ENCODE measurements at places on chromosomes 5 and 9.
A peak's percentile ranks its signal among the peaks of the same experiment; 100 is the strongest.

DNA sequence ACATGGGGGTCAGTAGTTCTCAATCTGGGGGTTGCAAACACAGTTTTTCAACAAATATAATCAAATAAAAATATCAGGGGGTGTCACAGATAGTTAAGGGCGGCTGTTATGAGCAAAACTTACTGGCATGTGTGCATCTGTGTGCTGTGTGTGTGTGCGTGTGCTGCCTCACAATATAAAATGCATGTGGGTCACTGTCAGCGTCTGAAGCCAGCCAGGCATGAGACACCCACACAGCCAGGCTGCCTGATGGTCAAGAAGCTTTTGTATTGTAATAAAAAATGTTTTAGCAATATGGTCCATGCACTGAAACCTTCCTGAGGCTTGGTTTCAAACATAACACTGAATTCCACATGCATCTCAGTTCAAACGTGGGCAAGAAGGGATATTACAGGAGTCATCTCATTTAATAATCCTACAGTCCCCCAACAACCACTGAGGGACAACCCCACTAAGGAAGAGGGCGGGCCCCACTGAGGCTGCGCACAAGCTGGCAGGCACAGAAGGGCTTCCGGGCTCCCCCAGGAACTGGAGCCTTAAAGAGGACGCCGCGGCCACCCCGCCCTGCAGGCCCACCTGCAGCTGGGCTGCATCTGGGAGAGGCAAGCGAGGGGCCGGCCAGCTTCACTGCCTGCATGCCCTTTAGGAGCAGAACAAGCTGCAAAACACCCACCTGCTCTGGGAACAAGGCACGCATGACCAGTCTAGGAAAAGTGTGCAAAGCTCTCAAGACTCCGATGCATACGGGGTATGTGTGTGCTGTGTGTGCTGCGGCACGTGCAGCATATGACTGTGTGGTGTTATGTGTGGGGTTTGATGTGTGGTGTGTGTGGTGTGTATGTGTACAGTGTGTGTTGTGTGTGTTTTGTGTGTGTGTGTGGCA, 14.1 kb downstream of the SEMA4D start:
- peak; percentile 77 for DNase-seq

DNA sequence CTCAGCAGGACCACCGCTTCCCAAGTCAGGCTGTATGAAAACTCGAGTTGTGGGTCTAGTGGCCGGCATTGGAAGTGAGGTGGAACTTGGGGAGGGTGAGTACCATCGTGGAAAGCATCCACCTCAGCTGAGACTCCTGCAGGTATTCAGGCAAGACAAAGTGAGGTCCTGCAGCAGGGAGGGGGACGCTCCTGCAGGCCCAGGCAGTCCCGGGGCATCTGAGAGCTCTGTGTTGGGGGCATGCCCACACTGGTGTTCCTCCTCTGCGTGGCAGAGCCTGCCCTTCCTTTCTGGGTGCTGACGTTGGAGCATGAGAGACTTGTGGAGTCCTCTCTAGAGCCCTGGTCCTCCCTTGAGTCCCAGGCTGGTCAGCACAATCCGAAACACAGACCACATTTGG, 187.7 kb downstream of the CACNA1B start:
- no peak for DNase-seq

DNA sequence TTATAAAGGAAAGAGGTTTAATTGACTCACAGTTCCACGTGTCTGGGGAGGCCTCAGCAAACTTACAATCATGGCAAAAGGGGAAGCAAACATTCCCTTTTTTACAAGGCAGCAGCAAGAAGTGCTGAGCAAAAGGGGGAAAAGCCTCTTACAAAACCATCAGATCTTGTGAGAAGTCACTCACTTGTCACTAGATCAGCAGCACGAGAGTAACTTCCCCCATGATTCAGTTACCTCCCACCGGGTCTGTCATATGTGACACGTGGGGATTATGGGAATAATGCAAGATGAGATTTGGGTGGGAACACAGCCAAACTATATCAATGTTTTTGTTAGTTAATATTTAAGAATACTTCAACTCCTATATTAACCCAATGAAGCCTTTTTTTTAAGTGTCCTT, 275.2 kb upstream of the CDH9 start:
- DNase-seq = no peak

- DNase-seq = no peak
These were observed 361.0 kb downstream of the NFIB start for GRCh38 chr9:13952906-13953305.

DNA sequence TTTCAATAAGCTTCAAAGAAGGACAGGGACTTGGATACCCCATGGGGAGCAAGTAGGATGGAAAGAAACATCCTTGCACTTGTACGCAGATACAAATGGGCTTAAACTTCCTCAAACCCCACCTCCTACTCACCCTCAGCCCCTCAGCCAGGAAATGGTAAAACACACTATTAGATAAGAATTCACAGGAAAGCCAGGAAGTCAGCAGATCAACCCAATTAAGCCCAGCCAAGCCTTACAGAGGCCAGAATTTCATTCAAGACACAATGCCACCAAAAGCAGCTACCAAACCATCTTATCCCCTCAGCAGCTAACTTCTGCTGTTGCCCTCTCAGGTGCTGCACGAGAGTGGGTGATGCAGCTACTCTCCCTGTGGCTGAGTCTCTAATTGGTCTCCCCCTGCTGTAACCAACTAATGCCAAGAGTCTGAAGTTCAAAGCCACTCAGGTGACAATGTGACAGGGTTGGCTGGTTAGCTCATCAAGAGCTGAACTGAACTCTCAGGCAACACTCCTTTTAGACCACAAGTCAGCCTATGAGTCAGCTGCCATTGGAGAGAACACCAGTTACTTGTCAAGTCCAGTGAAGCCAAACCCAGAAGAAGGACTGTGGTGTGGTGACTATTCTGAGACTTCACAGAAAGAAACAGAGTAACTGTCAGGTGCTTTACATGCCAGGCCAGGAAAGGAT, 201.9 kb downstream of the ZNF608 start:
- DNase-seq = no peak

DNA sequence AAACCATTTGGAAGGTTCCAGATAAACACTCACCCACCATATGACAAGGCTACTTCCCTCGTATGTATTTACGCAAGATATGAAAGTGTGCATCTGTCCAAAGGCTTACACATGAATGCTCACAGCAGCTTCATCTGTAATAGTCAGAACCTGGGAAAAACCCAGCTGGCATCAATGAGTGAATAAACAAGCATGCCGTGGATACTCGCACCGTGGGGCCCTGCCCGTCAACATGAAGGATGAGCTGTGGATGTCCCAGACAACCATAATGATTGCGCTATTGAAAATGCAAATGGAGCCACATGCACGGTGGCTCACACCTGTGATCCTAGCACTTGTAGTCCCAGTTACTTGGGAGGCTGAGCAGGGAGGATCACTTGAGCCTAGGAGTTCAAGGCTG, 60.6 kb upstream of the FCN1 start:
- DNase-seq = no peak

DNA sequence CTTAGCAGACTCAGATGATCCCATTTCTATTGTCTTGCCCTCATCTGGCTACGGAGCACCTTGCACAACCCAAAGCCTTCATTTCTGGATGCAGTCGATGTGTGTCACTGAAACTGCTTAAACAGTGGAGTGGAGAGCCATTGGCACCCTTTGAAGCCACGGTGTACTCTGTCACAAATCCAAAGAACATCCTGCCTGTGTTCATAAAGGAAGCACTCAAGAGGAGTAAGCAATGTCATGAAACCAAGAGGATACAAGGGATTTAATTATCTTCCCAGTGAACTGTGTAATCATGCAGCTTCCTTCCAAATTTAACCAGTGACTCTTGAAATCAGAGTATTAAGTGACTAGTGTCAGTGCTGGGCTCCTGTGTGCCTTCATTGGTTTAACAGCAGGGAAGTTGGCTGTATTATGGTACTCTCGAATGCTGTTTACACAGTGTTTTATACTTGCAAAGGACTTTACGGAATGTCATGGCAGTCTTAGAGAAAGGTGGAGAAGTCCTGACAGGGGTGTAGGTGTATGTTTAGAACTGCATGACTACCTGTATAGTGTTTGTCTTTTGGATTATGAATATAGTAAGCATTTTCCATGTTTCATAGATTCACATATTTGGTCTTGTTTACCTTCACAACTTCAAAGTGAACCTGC, 41.9 kb downstream of the CD180 start:
- DNase-seq = no peak

DNA sequence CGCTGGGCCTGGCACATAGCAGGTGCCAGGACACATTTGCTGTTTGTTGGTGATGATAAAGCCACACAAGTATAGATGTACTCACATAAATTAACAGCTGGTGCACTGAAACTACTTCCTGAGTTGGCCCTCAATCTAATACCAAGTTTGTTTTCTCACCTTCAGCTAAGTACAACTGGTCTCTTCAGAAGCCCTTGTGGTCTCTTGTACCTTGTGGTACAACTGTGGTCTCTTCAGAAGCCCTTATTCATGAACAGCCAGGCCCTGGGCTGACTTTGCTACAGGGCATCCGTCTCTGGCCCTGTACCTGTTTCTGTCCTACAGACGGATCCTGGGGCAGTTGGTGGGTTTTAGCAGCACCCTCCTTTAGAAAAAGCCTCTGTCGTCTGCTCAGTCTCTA, 81.5 kb downstream of the DAB2IP start:
- no peak for DNase-seq

- no peak for DNase-seq
These were observed 657.2 kb downstream of the TLE1 start for GRCh38 chr9:81032030-81032572.

DNA sequence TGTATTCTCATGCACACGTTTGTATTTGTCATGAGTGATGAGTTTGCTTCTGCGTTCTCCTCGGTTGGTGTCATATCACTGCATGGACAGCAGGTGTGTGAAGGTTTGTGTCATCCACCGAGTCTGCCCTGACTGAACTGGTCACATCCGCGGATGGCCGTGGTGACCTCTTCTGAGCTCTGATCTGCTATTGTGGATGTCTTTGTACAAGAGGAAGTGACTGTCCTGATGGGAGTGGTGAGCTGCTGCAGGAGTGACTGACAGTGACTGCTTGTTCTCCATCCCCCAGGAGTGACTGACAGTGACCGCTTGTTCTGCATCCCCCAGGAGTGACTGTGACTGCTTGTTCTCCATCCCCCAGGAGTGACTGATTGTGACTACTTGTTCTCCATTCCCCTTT, 69.9 kb downstream of the EHMT1 start:
- DNase-seq = no peak

- no peak for DNase-seq
These were observed 165.2 kb downstream of the RMI1 start for GRCh38 chr9:84145780-84146179.

- DNase-seq = no peak
These were observed 212.3 kb downstream of the ICE1 start for GRCh38 chr5:5634817-5635216.

Measured in stimulated activated effector memory CD8-positive, alpha-beta T cell treated with anti-CD3 and anti-CD28 coated beads, Interleukin-12 subunit alpha, Interleukin-12 subunit beta, amount 100 ng/mL, for 72 hours (primary cell).